ENCODE measurements at places on chromosomes 5 and 9. TPM values are rescaled to one million over a fixed set of nuclear protein-coding genes. Genes with fewer than 3 reads are reported as not detected.

The BTNL3 gene
- not detected for polyA plus RNA-seq

The SPEF2 gene
- polyA plus RNA-seq, result 0.28 TPM

The PHF24 gene
- polyA plus RNA-seq, result not detected

The PAEP gene
- polyA plus RNA-seq, result not detected

The CCDC171 gene
- 0.19 TPM for polyA plus RNA-seq

The C9orf153 gene
- not detected for polyA plus RNA-seq

The TNFSF15 gene
- polyA plus RNA-seq, result 8.4 TPM

All from endothelial cell of umbilical vein (primary cell).